SIG-M5 (cell line): ENCODE measurements at places on chromosomes 12 and 14.

DNA sequence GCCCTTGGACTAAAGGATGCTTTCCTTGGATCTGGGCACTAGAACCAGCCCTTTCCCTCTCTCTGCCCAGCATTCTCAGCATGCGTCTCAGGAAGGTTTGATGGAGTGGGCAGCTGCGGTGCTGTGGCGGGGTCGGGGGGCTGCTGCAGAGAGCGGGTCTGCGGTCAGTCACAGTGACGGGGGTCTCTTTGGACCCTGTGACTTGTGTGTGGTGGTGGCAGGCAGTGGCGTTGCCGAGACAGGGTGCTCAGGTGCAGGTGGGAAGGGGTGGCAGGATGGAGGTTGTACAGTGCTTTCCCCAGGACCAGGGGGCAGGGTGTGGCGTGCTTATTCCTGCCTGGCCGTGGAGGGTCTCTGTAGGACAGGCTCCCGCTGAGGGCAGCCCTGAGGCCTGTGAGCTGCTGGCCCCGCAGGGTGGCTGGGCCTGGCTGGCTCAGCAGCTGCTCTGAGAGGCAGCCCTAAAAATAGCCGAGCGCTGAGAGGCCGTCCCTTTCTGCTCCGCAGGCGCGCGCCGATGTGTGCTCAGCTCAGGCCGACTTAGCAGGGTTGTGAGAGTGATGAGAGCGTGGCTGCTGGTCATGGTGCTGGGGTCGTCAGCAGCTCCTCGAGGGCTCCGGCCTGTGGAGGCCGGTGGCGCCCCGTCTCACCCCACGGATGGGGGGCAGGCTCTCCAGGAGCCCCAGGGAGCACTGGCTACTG, 9.7 kb downstream of the PACS2 start:
- no peak for DNase-seq

DNA sequence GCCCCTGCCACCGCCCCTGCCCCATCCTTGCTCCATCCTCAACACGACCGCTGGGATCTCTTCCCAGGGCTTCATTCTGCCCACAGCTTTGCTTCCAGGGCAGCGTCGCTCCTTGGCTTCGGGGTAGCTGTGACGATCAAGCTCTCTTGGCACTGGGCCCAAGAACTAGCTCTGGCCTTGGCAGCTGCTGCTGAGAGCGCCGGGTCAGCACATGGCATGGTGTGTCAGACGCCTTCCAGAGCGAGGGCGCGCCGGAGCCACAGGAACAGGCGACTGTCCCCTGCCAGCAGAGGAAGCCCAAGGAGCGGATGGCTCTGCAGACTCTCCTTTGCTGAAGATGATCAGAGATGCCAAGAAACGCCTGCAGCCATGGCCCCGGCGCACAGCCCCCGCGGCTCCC, 15.9 kb downstream of the RAB35 start:
- no peak for DNase-seq

DNA sequence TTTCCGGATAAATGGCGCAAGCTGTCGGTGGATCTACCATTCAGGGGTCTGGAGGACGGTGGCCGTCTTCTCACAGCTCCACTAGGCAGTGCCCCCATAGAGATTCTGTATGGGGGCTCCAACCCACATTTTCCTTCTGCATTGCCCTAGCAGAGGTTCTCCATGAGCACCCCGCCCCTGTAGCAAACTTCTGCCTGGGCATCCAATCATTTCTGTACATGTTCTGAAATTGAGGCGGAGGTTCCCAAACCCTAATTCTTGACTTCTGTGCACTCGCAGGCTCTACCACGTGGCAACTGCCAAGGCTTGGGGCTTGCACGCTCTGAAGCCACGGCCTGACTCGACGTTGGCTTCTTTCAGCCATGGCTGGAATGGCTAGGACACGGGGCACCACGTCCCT, 5.1 kb upstream of the SERPINA10 start:
- no peak for DNase-seq

DNA sequence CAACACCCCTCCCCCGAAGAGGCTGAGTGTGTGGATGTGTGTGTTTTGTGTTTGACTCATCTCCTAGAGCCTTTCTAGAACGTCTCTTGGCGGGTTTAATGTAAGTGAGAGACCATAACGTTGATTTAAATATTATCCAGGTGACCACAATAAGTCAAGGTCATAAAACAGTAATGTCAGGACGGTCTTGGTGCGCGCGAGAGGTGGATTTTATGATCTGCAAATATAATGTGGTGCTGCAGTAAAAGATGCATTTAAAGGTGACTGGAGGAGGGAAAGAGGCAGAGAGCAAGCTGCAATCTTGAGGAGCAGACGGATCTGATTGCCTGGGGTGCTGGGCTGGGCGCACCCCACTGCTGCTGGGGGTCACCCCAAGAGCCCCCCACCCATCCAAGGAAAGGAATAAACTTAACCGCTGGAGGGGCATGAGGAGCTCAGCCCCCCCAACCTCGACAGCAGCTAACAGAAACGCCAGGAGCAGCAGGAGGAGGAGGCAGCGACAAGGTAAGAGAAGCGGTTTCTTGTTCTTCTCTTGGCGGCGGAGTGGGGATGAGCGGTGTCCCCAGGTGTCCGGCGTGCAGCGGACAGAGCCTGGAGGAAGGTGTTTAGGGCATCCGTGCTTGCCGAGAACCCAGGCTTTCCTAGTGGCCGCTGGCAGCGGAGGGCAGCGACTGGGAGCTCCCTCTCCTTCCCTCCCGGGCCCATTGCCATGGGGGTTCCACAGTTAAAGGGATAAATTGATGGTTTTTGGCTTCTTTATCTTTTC, 5.5 kb downstream of the HOXC10 start:
- no peak for DNase-seq

- no peak for DNase-seq
Observed at GRCh38 chr12:25364529-25365339, 114.0 kb upstream of the KRAS start.

- no peak for DNase-seq
Observed at GRCh38 chr14:69666690-69667211, 55.4 kb downstream of the SUSD6 start.

DNA sequence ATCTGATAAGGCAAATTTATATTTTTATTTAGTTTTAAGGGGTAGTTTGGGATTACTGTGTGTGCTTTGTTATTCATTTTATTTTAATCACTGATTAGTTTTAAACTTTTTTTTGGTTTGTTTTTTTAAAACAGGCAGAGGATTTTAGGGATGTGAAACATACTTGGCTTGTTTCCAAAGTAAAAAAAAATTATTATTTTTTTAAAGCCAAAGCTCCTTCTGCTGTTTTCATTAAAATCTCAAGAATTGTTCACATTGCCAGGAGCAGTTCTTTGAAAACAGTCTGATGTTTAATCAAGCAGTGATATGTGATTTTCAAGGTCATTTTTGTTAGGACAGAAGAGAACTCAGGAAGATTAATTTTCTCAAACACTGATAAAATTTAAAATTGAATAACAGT, 11.2 kb downstream of the TTC8 start:
- DNase-seq = no peak

GRCh38 chr12:56220611-56221231, 1.0 kb downstream of the RNF41 start:
- peak; percentile 74 for DNase-seq

DNA sequence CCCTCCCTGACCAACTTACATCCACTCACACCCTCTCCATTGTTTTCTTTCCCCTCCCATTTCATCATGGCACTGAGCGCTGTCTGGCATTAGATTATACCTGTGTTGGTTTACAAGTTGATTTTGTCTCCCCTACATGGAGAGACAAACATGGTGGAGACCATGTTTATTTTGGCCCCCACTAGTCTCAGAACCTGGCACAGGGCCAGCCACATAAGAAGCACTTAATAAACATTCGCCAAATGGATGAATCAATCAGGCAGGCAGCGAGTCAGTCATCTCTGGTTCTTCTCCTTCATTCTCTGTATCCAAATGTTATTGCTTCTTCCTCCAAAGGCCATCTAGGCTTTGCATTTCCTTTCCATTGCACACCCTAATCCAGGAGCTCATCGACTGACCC, 177.4 kb downstream of the DPF3 start:
- no peak for DNase-seq

DNA sequence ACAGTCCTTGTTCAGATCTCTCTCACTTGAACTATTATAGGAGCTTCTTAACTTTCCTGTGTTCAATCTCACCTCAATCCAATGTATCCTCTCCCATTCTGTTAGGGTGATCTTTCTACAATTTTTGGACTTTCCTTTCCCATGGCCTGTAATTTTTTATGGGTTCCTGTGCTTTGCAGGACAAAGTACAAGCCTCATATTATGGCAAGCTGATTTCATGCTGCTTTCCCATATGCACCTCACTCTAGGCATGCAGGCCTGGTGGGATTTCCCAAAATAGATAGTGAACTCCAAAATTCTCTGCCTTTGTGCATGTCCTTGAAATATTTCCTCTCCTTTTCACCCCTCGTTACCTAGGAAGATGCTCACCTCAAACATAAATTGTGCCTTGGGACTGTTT, 499.4 kb downstream of the NAV3 start:
- DNase-seq = no peak

- no peak for DNase-seq
Observed at GRCh38 chr12:86290615-86291014, 34.4 kb upstream of the MGAT4C start.

DNA sequence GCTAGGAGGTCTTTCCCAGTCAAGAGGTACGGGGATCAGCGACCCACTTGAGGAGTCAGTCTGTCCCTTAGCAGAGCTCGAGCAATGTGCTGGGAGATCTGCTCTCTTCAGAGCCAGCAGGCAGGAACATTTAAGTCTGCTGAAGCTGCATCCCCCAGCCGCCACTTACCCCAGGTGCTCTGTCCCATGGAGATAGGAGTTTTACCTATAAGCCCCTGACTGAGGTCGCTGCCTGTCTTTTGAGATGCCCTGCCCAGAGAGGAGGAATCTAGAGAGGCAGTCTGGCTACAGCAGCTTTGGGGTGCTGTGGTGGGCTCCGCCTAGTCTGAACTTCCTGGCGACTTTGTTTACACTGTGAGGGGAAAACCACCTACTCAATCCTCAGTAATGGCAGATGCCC, 874.9 kb upstream of the FLRT2 start:
- DNase-seq = no peak

GRCh38 chr12:22283508-22283907, 51.0 kb downstream of the ST8SIA1 start:
- no peak for DNase-seq

GRCh38 chr12:2678426-2678825, 116.3 kb upstream of the FKBP4 start:
- DNase-seq = no peak

DNA sequence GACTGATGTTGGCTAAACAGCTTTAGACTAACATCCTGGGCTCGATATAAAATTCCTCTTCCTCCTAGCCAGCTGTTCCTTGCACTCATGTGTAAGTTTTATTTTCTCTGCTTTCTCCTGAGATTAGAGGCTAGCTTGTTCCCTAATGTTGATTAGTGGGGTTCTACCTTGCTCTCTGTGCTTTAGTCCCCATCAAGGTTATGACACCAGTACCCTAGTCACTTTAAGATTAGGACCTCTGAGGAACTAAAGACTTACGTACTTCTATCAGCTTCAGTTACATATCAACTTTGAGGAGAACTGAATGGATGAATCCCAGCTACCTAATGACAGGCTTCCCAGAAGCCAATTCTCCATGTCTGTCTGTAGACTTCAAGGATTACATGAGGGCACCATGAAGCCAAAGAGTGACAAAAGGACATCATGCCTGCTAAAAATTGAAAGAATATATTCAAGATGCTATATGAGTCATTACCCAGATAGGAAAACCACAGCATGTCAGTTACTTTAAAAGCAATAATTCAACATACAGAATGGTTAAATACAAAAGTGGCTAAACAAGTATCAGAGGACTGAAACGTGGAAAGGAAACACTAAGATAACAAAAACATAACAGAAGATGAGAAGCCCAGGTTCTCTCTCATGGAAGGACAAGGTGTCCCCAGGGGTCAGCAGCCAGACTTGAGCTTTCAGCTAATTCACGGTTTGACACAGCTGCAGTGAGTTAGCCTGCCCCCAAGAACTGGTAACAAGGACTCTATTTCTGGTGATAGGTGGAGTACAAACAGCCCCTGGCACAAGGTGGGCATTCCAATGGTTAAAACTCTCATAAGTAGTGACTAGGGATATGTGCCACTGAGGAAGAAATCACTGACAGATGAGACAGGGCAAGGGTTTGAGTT, 20.4 kb downstream of the ADAM20 start:
- no peak for DNase-seq

- DNase-seq = no peak
Observed at GRCh38 chr12:27094726-27095125, 12.3 kb upstream of the C12orf71 start.

DNA sequence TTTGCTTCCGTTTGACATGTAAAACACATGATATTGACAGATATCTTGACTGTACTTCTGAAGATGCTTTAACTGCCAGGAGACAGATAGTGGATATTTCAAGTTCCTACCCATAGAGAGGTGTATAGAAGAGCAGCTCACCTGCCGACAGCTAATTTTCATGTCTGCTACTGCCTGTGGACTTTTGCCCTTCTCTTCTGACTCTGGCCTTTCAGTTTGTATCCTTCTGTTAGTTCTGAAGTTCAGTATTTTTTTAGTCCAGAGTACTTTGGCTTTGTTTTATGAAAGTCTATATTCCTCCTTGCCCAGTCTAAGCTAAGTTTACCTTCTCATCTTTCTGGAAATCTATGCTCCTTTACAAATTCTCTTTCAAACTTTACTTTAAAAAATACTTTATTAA, 30.8 kb upstream of the STK38L start:
- no peak for DNase-seq

DNA sequence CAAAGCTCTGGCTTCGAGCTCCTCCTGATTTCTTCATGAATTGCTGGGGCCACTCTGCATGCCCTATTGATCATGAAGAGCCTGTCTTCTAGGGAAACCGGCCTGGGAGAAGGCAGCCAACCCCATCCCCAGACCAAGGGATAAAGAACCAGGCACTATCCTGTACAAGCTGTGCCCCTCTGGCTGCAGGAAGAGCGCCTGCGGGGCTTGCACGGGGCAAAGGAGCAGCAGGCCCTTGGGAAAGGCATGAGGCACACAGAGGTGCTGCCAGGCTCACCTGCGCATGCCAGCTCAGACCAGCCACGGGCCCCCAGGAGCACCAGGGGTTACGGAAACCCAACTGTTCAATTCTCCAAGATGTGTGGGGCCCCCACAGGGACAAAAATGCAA, 2.1 kb downstream of the ITPK1 start:
- DNase-seq = no peak

DNA sequence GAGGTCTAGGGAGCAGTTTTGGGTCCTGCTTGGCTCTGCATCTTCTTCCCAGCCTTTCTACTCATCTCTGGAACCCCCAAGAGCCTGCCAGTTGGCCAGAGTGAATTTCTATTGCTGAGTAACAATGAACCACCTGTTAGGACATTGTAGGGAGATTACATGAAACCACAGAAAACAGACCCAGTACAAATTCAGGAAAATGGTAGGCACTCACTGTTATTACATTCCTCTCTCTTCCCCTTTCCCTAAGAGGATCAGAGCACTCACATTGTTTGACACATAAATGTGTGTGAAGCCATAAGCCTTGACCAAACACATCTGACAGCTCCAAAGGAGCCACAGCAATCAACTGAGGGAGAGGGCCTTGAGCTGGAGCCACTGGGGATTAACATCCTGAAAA, 216.1 kb downstream of the TMEM132D start:
- no peak for DNase-seq

DNA sequence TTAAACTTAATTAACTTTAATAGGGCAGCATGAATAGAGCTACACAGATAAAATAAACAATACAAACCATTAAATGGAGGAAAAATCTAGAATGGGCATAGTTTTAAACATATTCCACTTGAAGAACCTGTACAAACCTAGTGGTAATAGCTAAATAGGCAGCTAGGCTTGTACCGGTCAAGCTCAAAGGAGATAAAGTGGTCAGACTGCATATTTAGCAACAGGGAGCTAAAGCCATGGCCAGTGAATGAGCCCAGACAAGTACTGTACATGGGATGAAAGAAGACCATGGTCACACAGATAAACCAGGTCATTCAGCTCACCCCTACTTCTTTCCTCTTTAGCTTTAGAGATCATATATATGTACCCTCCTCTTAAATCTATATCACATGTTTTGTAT, 186.6 kb upstream of the KRR1 start:
- no peak for DNase-seq
